Activated CD4-positive, alpha-beta memory T cell treated with anti-CD3 and anti-CD28 coated beads for 36 hours (primary cell): ENCODE measurements at places on chromosomes 2 and 18. TPM values are rescaled to one million over a fixed set of nuclear protein-coding genes. Genes with fewer than 3 reads are reported as not detected.

HRH4 gene
- 0.65 TPM for total RNA-seq

SPHKAP gene
- total RNA-seq: not detected

SULT1C2 gene
- not detected for total RNA-seq

ALLC gene
- total RNA-seq: not detected

IL1RN gene
- total RNA-seq: 9.8 TPM

FKBP7 gene
- total RNA-seq: 2.9 TPM

SP5 gene
- not detected for total RNA-seq

IL1R2 gene
- total RNA-seq: 35.6 TPM

OSBPL6 gene
- total RNA-seq: 1.9 TPM

EVA1A gene
- total RNA-seq: not detected

DNA sequence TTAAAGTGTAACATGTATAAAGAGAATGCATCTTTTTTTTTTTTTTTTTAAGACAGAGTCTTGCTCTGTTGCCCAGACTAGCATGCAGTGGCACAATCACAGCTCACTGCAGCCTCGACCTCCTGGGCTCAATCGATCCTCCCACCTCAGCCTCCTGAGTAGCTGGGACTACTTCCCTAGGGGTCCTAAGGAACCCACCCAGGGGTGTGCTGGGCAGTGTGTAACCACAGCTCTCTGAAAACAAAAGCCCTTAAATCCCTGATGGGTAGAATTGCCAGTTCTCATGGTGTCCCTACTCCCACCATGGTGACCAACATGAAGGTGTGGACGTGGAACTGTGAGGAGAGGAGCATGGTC, 105.6 kb upstream of the ST3GAL5 start:
- no peak for DNase-seq

DNA sequence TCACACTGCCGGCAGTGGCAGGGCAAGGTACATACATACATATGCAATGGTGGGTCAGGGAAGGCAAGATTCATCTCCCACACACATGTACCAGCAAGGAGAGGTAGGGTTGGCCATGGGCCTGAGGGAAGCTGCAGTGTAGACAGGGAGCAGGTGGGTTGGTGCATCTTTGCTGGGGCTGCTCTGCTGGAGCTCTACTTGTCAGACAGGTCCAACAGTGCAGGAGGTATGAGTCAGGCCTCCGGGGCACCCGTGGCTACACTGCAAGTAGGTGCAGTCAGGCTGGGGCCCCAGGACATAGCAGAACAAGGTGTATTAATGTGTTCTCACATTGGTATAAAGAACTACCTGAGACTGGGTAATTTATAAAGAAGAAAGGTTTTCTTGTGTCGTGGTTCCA, 281.1 kb upstream of the COL3A1 start:
- DNase-seq: no peak

DNA sequence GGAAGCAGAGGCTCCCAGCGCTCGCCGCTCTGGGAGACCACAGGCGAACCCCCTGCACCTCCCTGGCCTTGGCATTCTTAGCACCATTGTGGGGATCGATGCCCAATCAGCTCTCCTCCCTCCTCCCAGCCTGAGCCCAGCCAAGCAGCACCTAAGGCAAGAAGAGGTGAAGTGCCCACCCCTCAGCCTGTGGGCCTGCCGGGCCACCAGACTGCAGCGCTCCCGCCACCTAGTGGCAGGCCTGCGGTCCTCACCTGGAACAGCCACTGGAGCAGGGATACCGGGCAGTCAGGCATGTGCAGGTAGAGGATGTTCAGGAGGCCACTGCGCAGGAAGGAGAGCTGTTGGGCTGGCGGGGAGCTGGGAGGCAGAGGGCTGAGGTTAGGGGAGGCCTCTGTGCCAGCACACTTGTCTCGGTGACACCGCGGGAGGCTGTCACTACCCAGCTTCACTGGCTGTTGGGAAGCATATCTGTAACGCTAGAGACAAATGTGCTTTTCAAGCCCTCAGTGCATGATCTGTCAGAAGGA, 35.2 kb downstream of the FAM178B start:
- DNase-seq: peak; percentile 83

GRCh38 chr2:64568836-64569235, 44.7 kb downstream of the AFTPH start:
- no peak for DNase-seq

DNA sequence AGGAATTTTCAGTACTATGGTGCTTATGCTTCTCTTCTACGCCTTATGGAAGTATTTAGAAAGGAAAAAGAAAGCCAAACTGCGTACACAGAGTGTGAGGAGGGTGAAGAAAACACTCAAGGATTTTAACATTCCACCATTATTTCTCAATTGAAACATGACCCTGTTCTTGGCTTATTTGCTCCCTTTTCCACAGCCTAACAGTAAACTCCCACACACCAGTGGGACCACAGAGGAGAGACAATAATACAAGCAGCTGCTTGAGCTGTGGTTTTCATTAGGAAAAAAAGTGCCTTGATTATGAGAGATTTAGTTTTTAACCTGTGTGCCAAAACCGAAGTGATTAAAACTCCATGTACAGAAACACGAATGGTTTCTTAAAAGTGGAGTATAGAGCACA, 134.3 kb downstream of the MEP1B start:
- DNase-seq: no peak

- DNase-seq: no peak
These were observed 131.5 kb downstream of the ATP9B start for GRCh38 chr18:79200546-79201268.

DNA sequence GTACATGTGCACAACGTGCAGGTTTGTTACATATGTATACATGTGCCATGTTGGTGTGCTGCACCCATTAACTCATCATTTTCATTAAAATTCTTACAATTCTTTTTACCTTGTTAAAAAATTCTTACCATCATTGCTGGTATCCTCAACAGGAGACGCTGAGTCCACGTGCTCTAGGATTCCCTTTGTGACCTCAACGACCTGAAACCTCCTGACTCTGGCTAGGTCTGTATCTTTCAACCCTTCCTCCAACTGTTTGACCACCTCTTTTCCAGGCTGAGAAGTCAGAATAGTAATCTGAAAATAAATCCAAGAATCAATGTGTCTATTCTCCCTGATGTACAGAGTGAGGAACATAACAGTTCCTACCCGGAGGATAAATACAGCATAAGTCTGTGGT, 41.2 kb downstream of the M1AP start:
- no peak for DNase-seq

GRCh38 chr18:36405611-36406010, 108.1 kb downstream of the FHOD3 start:
- DNase-seq: no peak

DNA sequence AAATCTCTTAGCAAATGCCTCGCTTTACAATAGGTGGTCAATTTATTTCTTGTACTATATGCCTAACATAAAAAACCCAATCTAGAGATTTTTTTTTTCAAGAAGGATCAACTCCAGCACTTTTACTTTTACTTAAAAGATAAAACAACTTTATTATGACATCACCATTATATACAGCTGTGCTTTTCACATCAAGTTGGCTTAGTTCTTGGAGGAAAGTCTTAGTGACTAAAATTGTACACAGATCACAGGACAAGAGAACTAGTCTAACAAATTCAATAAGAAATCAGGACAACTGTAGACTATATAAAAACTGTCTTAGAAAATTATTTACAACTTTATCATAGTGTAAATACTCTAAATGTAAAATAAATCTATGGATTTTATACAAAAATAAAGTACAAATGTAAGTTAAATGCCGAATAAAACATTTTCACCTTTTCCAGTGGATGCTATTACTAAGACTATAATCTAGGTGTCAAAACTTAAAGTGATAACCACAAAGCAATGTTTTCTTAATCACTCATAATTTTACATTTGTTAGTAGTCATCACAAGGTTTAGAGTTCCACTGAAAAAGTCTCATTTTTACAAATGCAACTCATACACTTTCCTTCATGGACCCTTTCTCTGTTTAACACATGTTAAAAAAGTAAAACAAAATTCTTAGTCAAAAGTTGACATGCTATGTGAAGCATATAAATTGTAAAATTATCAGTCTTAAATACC, 5.4 kb upstream of the CD302 start:
- DNase-seq: no peak

DNA sequence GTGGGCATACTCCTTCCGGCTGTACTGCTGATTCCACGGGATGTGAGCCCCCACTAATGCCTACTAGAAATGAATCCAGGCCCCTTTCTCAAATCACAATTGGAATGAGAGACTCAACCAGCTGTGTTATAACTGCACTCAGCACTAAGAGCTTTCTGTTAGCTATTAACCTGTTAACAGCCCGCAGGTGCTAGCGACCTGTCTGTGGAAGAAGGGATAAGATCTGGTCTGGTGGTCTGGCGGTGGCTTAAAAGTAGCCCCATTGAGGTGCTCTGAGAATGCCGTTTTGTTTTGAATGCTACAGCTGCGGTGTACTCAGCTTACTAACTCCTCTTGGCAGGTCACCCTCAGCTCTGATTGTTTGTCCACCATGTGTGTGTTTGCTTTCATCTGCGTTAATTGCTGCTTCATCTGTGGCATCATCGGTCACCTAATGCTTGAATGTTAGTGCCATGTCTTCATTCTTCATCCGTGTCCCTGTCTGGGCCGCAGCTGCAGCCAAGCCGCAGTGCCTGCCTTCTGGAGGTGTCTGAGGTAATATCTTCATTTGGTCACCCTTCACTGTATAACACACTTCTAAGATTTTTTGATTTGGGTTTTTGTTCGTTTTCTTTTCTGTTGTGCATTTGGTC, 16.3 kb downstream of the RAB12 start:
- DNase-seq: no peak

DNA sequence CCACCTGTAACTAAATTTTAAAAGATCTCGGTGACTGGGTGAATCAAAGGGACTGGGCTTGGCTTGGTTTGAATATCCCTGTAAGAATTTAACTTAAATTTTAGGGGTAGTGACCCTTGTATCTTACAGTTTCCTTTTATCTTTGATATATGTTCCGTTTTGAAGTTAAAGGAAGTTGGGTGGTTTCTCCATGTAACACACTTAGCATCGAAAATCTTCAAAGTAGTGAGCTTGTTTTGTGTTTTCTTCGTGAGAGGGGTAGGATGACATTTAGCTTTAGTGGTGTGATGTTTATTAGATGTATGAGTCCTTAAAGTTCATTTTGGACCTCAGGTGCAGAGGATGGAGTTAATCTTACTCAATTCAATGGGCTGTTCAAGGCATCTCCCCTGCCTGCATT, 1.6 kb downstream of the WDR7 start:
- no peak for DNase-seq

GRCh38 chr2:217445723-217446122, 557.1 kb downstream of the TNS1 start:
- no peak for DNase-seq

DNA sequence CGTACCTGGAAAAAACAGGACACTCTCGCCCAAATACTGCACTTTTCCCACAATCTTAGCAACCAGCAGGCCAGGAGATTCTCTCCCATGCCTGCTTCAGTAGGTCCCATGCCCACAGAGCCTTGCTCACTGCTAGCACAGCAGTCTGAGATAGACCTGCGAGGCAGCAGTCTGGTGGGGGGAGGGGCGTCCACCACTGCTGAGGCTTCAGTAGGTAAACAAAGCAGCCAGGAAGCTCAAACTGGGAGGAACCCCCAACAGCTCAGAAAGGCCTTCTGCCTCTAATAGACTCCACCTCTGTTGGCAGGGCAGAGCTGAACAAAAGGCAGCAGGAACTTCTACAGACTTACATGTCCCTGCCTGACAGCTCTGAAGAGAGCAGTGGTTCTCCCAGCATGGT, 1202.8 kb upstream of the ACVR2A start:
- no peak for DNase-seq

GRCh38 chr2:176999301-176999700, 213.3 kb upstream of the HNRNPA3 start:
- no peak for DNase-seq

- no peak for DNase-seq
These were observed 241.2 kb downstream of the SEPTIN10 start for GRCh38 chr2:109372614-109373013.

DNA sequence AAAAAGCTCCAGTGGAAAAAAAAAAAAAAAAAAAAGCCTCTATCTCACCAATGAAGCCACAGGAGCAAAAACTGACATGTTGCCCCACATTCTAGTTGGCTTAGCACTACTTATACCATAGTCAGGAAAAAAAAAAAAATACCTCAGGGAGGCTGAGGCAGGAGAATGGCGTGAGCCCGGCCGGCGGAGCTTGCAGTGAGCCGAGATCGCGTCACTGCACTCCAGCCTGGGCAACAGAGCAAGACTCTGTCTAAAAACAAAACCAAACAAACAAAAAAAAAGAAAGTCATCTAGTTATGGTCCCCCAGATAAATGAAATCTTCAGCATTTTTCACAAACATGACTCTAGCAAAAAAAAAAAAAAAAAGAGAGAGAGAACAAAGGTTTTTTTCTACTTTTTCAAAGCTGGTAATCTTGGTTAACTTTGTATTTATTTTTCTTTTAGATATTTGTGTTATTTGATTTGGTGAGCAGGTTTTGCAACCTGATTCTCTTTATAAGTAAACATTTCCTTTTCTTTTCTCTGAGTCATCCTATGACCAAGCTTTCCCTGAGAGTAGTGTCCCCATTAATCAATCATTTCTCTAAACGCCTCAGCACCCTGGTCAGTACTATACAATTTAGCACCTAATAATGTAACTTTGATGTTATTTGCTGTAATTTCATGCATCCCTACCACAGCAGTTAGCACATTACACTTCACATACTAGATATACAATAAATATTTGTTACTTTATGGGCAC, 273.7 kb upstream of the PIK3C3 start:
- DNase-seq: no peak

GRCh38 chr2:197515315-197515738, 539 bp upstream of the MOB4 start:
- no peak for DNase-seq

DNA sequence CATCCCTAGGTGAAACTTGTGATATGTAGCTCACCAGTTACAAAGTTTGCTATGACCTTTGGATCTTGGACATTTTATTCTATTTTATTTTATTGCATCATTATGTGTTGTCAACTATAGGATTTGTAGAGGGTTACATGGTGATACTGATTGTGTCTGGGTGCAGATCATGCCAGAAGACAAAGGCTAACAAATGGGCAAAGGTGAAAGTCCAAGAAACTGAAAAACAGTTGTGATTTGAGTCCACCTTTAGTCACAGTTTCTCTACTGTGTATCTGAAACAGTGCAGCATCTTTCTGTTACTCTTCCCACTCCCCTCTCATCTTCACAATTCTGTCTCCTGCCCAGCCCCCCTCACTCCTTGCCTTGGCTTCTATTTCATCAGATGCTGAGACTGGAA, 111.9 kb upstream of the LYPD6 start:
- no peak for DNase-seq

DNA sequence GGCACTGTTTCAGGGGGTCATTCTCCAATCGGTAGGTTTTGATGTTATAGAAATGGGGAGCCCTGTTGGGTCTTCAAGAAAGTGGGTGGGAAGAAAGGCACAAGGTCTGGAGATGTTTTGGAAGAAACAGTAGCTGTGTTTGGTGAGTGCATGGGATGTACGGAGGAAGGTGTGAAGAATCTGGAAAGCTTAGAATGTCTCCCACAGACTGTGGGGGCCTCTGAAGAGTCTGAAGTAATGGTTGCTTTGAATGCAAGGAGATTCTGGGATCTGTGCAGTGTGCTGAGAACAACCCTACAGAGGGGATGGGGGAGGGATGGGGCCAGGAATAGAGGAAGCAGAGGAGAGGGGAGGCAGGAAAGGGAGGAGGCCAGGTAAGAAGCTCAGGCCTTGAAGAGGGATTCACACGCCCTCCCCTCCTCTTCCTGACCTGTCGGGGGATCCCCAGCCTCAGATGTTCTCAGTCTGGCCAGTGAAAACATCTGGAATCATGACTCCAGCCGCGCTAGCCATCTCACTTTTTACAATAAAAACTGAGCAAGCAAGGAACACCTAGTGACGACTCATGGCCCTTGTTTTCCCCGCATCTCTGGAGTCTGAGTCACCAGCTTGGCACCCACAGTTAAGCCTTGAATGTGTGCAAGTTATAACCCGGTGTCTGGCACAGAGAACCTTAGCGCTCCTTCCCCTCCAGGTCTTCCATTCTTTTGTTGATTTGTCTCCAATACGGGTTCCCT, 74.2 kb downstream of the SH3BP4 start:
- no peak for DNase-seq
